Hepatic stellate cell (primary cell): ENCODE measurements at places on chromosomes 2 and 18.

DNA sequence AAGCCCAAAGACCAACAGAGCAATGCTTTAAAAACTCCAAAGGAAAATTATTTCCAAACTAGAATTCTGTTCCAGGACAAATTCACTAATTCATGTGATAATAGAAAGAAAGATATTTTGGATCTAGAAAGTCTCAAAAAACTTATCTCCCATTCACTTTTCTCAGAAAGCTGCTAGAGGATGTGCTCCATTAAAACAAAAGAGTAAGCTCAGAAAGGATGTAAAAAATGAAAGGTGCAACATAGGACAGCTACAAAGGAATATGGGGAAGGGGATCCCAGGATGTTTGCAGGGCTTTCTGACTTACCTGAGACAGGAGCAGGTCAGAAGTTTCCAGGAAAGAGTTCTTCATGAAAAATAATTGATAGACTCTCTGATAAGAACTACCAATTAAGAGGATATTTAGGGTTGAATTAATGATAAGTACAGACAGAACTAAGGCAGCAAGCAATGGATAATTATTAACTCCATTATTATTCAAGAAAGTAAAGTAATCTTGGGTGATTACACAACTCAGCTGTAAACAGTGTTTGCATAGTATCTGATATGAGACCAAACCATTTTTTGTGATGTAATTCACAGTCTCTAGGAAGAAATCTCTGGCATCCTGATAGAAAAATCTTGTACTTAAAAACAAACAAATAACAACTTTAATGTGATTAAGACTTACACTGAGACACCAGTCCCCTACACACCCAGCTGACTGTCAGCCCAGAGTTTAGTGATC lies 20.9 kb downstream of the LYG1 start:
- no peak for DNase-seq

DNA sequence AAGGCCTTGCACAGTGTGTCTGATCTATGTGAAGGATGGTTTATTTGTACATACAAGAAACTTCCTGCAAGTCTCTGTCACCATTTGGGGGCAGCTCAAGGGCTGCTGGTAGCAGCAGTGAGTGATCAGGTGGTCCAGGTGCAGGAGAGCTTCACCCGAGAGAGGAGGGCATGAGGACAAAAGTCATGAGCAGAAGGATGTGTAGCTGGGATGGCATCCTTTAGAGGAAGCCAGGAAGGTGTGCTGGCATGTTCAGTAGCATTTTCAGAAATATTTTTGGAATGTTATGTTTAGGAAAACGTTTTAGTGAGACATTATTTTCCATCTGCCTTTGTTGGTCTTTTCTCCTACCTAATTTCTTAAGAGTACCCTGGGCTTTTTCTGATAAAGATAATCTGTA lies 31.9 kb downstream of the VWA3B start:
- no peak for DNase-seq

DNA sequence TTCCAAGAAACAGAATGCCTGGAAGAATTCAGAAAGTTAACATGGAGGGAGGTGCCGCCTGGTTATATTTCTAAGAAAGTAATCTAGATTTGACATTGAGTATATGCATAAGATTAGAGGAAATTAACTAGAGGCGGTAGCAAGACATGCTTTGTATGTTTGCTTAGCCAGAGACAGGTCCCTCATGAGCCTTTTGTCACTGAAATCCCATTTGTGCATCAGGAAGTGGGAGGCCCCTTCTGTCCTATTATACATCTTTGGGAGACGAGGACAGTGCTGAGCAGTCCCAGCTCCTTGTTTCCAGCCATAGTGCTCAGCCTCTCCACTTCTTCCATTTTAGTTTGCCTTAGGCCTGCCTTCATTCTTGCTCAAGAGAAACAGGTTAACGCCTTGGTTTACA lies 115.4 kb upstream of the LHCGR start:
- no peak for DNase-seq

GRCh38 chr2:53768242-53768542 lies 588 bp downstream of the CHAC2 start:
- DNase-seq, result no peak

DNA sequence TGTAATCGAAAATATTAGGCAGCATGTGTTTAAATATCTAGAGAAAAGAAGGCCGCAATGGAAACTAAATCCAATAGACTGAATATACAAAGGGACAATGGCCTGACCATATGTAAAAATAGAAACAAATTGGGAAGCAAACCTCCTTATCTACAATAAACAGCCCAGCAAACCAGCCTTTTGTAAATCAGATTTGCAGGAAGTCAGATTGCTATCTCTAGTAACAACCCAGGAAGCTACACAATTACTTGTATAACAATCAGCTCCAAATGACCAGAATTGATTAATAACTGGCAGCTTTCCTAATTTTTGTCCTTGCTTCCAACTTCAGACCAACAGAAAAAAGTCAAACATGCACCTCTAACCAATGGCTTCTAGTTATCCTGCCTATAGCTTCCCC lies 860.0 kb downstream of the CPS1 start:
- DNase-seq, result no peak

- DNase-seq, result no peak
These were observed 40.7 kb downstream of the INPP4A start for GRCh38 chr2:98485453-98485755.
